Fibroblast of skin of abdomen (primary cell): ENCODE measurements at places on chromosomes 7 and 10.

GRCh38 chr10:74206746-74207145 lies 55.7 kb downstream of the ADK start:
- DNase-seq = no peak

- no peak for DNase-seq
These were observed 414.7 kb upstream of the SEMA3C start for GRCh38 chr7:81333536-81333935.

GRCh38 chr7:139585042-139585441 lies 61.6 kb downstream of the CLEC2L start:
- no peak for DNase-seq

DNA sequence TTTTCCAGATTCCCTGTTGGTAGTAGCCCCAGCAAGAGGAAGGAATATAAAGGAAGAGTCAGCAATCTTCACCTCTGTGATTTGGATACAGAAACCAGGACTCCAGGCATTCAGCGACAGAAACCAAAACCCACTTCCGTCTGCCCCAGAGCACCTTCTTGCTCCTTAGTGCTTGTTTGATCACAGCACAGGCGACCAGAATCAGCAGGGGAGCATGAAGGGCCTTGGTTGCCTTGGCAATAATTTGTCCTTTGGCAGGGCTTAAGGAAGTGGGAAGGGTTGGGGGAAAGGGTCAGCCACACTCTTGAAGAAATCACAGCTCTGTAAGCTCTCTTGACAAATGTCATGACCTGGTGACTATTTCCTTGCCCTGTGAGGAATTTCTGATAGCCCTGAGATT lies 379.6 kb downstream of the OTUD1 start:
- DNase-seq = no peak

GRCh38 chr7:142752376-142753225 lies 3.3 kb downstream of the PRSS1 start:
- no peak for DNase-seq

DNA sequence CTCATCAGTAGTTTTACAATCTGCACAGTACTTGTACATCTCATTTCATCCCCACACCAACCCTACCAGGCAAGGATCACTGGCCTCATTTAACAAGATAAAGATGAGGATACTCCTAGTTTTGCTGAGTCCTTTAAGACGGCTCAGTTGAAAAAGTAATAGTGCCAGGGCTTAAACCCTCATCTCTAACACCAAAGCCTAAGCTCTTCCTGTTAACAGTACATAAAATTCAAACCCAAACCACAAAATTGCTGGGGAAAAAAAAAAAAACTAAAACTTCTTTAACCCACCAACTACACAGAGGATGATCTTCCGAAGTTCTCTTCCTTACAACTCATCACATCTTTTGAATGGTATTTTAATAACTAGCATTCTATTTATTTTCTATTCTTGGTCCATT lies 1.3 kb downstream of the SAR1A start:
- no peak for DNase-seq

GRCh38 chr7:80764132-80764531 lies 125.7 kb downstream of the CD36 start:
- no peak for DNase-seq

DNA sequence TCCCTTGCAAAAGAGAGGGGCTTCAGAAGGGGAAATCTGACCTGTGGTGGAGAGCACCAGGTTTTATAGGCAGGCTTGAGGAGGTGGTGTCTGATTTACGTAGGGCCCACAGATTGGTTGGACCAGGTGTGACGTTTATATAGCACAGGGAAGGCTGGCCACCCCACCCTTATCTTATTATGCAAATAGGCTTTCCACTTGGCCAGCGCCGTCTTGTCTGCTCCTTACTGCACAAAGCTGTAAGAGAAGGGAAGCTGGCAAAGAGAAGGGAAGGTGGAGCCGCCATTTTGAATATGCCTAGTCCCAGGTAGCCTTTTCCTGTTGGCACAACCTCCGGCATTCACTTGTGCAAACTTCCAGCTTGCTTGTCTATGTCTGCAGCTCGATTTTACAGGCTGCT lies 221.4 kb downstream of the GATA3 start:
- no peak for DNase-seq

- peak; percentile 16 for DNase-seq
These were observed 326.0 kb upstream of the MTPN start for GRCh38 chr7:136303162-136303561.

DNA sequence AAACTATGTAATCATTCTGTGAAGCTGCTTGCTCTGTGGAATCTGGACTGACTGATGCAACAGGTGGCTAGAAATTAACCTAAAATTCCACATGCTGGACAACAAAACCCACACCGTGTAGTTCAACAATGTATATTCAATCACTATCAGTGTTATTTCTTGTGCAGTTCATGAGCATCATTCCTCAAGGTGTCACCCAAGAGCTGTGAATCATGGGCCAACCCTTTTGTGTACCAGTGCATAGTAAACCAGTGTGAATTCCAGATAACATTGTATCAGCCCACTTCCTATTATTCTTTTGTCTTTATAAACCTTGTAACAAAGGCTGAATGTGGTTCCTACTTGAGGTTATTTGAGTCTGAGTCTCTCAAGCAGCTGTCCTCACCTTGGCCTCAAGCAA lies 905.2 kb upstream of the ZNF722 start:
- no peak for DNase-seq

DNA sequence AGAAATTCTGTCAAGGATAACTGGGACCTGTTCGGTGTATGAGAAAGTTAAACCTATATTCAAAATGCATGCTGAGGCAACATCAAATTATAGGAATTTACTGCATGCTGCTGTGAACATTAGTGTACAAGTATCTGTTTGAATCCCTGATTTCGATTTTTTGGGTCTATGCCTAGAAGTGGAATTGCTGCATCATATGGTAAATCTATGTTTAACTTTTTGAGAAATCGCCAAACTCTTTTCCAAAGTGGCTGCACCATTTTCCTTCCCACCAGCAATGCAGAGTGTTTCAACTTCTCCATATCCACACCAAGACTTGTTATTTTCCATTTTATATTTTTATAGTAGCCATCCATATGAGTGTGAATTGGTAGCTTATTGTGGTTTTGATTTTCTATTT lies 306.7 kb downstream of the GPR158 start:
- no peak for DNase-seq

GRCh38 chr10:62045765-62046521 lies 144.4 kb downstream of the ARID5B start:
- DNase-seq = peak; percentile 94
